Fibroblast of skin of left biceps (primary cell): ENCODE measurements at places on chromosomes 1 and 21.

- no peak for DNase-seq
These were observed 149.2 kb upstream of the TMEM51 start for GRCh38 chr1:15004396-15004795.

DNA sequence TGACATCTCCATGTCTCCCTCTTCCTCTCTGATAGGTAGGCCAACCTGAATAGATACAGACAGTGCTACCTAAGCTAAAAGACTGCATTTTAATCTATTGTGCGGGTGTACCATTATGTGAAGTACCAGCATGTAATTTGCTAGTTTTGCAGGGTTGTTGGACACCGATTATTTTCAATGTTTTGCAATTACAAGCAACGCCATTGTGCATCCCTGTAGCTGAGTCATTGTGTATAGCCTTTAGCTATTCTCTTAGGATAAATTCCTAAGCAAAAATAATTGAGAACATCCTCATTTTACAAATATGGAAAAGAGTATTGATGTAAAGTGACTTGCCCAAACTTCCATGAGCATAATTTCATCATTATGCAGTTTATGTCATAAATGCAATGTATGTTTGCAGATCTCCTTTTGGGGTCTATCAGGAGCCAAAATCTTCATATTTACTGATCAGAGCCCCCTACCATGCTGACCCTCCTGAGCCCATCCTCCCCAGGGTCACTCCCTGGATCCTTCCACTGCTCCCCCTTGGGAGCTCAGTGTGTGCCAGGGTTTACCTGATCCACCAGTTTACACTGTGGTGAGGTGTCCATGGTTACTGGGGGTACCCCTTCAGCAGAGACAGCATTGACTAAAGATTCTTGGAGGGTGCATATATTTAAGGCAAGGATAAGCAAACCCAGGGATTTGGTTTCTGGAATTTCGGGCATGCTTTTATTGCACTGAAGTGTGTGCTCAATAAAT lies 80.6 kb downstream of the CCDC185 start:
- no peak for DNase-seq

DNA sequence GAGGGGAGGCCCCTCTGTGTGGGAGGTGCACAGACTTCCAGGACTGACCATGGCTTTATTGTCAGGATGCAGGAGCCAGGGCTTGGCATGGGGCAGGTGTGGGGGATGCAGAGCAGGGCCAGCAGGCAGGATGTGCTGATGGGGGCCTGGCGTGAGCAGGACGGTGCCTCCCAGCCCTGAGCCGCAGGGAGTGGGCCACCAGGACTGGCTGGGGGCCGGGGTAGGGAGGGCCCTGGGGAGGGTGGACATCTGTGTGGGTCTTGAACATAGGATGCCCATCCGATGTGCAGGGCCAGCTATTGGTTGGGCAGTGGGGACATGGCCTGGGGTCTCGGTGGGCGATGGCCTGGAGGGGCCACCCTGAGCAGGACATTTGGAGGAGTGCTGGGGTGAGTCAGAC lies 15.6 kb downstream of the PRMT2 start:
- DNase-seq = no peak

- no peak for DNase-seq
These were observed 38.6 kb downstream of the NSL1 start for GRCh38 chr1:212752934-212753497.

- DNase-seq = no peak
These were observed 9.0 kb downstream of the URB1 start for GRCh38 chr21:32383812-32384211.

DNA sequence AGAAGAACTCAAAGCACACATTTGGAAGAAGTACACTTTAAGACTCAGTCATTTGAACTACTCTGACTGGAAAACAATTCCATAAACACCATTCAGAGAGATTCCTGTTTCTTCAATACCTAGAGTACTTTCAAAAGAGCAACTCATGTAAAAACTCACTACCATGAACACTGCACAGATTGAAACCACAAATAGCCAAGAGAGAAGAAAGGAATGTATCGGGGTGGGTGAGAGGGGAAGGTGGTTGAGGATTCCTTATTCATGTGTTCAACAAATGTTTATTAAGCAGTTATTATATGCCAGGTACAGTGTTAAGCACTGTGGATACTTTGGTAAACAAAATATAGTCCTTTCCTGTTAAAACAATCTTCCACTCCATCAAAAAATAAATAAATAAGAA lies 64.7 kb downstream of the NRIP1 start:
- peak; percentile 52 for DNase-seq

DNA sequence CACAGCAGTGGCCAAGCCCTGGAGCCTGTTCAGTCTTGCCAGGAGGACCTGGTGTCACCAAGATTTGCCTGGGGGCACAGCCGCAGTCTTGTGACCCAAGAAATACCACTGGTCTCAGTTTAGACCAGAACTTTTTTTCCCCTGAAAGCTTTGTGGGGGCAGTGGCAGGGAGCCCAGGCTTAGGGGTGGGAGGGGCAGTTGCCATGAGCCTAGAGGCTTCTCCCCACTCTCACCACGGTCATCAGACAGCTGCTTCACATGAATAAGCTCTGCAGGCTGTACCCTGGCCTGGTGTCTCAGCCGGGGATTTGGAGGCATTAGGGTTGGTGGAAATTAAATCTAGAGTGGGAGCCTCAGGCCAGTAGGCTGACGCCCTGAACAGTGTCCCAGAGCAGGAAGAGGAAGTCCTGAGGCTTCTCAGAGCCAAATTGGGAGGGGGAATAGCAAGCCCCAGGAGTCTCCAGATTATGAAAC lies 73.7 kb downstream of the SLC16A1 start:
- no peak for DNase-seq

DNA sequence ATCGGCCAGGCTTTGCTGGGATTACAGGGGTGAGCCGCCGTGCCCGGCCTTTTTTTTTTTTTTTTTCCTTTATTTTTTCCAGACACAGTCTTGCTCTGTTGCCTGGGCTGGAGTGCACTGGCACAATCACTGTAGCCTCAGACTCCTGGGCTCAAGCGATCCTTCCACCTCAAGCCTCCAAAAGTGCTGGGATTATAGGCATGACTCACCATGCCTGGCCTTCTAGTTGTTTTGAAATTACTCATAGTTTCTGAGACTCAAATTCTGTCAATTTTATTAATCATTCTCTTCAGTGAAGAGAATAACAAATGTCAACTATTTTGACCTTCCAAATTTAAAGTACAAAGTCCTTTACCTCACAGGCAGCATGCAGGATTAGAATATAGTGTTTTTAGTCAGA lies 374.5 kb downstream of the PLA2G4A start:
- peak; percentile 13 for DNase-seq

DNA sequence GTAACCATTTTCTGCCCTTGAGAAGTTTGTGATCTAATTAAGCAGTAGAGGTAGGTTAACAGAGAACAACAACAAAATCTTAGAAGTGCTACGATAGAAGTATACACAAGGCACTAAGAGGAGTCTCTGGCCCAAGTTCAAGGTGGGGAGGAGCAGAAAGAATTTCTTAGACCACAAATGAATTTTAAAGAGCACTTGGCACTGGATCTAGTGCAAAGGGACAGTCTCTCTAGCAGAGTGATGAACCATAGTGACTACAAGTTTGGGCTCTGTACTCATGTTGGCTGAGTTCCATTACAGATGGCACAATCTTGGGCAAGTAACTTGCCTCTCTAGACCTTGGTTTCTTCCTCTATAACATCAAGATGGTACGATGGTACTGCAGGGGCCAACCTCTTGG lies 33.3 kb upstream of the PIGC start:
- DNase-seq = no peak

GRCh38 chr1:98019747-98020146 lies 98.9 kb upstream of the DPYD start:
- no peak for DNase-seq

DNA sequence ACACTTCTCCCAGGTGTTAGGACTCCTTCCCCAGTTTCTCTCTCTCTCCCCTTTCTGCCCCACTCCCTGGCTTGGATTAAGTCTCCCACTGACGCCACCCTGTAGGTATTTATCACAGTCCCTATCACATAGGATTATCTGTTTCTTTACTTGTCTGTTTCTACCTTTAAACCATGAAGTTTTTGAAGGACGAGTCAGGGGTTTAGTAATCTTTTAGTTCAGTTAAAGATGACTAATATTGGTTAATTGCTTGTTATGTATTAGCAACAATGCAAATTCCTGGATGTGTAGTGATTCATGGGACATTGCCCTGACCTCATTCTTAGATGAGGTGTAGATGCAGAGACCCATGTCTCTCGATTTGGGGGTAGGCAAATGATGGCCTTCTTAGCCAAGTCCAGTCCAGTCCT lies 6.4 kb downstream of the LAMC1 start:
- DNase-seq = no peak

DNA sequence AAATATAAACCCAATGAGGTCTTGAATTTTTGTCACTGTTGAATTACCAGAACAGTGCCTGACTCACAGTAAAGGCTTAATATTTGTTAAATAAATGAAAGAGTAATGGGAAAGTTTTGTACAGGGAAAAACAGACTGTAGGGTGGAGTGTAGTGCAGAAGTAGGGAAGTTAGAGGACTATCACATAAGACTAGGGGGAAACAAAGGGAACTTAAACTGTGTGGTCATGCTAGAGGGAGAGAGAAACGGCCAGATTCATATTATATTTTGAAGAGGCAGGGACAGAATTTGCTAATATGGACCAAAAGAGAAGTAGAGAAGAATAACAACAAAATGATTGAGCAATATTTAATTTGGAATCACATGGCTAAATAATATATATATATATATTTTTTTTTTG lies 14.8 kb downstream of the CTSK start:
- no peak for DNase-seq

- DNase-seq = no peak
These were observed 36.1 kb downstream of the ESRRG start for GRCh38 chr1:216686860-216687766.

GRCh38 chr1:60133848-60134247 lies 60.3 kb upstream of the C1orf87 start:
- no peak for DNase-seq

- no peak for DNase-seq
These were observed 324.9 kb downstream of the SIPA1L2 start for GRCh38 chr1:232305050-232305449.

DNA sequence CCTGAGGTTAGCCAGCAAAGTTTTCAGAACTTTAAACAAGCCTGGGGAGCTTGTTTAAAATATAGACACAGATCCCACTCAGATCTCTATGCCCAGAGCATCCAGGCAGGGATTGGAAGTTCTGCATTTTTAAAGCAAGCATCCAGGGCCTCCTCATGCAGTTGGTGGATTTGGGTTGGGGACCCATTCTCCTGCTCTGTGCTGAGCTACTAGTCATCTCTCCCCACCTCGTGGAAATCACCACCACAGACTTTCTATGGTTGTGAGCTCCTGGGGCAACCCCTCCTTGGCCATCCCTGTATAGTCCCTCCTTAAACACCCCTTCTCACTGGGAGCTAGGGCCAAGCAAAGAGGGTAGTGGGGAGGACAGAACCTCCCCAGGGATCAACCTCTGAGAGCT lies 73.5 kb upstream of the CASZ1 start:
- DNase-seq = no peak

DNA sequence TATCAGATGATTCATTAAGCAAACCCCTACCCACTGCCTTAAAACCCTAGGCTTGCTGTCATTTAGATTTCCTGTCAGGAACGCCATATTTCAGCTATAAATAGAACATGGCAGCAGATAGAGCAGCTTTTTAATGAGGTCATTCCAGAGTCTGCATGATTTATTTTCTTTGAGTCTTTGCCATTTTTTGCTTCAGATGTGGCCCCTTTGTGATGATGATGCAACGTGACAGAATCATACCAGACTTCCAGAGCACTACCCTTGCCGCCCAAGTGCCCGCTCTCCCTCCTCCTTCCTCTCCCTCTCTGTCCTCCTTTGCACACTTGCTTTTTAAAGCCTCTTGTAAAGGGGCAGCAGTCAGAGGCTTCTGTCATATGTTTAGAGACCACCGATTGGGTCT lies 55.5 kb upstream of the TRIM67 start:
- DNase-seq = peak; percentile 64

DNA sequence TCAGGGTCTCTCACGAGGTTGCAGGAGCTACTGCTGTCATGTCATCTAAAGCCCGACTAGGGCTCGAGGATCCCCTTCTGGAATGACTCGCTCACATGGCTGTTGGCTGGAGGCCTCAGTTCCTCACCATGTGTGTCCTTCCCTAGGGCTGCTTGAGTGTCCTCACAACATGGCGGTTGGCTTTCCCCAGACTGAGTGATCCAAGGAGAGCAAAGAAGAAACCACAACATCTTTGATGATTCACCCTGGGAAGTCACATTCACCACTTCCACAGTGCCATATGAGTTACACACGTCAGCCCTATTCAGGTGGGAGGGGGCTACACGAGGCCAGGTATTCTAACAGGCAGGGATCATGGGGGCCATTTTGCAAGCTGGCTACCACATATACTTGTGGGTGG lies 64.9 kb downstream of the FHAD1 start:
- DNase-seq = no peak

DNA sequence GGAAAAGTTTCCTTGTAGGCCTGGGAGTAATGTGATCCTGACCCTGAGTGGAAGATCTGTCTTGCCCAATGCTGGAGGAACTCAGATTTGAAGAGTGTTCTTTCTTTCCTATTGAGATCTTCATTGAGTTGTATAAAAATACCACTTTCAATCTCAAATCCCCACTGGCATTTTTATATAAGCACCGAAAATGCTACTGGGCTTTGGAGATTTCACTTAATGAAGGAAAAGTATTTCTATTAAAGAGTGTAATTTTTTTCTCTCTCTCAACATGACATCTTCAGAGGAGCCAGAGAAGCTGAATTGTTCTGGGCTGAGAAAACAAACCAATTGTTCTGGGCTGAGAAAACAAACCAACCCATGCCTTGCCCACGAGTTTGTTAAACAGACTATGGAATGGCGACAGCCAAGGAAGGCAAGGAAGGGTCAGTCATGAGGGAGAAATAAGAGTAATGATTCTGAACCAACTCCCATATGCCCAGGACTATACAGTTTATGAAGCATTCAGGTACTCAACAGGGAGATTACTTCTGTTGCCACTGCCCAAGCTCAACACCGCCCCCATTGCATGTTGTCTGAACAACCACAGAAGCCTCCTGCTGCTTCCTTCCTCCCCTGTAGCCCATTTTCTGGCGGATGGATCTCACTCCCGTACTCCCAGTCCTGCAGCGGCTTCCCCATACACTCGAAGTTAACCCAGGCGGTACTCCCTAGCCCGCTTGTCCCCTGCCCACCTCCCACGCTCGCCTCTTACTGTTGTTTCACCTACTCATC lies 103.2 kb downstream of the BEND5 start:
- no peak for DNase-seq

- no peak for DNase-seq
These were observed 7.7 kb upstream of the AGTRAP start for GRCh38 chr1:11728126-11728806.
